ENCODE measurements at places on chromosomes 11 and 22.
A peak's percentile ranks its signal among the peaks of the same experiment; 100 is the strongest.

DNA sequence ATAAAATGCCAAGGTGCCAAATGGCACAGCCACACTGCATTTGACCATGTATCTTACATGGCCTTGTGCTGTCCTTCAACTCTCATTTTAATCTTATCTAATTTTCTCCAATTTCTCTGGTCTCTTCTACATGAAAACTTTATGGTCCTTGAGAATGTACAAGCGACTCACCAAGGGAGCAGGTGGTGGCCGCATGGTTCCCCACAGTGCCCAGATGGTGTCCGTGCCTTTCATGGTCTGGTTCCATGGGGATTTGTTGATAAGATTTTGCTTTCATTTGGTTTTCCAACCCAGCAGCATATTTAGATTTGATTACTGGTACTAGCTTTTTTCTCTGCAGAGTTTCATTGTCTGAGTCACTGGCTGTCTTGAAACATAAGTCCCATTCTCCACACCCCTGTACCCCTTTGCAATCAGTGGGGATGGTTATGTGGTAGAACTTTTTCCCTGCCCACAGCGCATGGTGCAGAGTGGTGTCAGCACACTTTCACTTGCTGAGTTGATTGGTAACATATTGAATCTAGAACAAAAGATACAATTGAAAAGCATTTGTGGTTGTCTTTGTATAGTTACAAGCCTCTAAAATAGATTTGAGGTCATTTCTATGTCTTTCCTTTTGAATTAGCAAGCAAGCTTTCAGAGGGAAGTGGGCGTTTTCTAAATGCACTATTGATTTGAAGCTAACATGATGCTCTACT, 24.1 kb downstream of the ZNRF3 start:
- no peak for DNase-seq

DNA sequence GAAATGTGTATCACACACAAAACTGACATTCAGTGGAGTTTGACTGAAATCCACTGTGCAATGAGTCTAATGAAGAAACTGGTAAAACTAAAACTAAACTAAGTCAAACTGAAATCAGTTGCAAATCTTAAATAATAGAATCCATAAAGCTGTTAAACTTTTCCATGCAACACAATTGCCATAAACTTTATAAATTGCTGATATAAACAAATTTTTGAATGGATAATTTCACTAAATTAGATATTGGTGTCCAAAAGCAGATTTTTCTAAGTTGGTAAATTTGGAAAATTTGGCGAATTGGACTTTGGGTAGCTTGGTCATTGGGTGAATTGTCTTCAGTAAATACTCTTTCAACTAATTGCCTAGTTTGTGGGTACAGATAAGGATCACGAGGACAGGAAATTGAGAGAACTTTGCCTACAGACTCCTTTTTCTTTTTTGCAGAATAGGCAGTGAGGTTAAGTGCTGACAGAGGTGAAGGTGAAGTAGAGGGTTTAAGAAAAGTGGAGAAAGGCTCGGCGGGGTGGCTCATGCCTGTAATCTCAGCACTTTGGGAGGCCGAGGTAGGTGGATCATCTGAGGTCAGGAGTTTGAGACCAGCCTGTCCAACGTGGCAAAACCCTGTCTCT, 12.8 kb downstream of the MRPL17 start:
- DNase-seq, result no peak

DNA sequence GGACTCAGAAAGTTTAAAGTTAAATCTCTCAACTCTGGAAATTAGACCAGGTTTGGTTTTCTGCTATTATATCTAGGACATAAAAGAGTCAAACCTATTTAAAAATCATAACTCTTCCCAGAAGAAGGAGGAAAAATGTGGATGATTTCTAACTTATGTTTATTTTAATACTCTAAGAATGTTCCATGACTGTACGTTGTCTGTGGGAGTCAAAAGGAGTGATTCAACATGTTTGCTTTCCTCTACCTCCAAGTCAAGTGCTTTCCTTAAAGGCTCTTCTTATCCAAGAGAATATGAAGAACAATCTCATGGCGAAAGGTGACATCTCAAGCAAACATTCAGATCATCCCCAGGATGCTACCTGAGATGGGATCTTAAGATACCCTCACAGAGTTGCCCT, 21.6 kb downstream of the OR51E1 start:
- DNase-seq, result no peak

DNA sequence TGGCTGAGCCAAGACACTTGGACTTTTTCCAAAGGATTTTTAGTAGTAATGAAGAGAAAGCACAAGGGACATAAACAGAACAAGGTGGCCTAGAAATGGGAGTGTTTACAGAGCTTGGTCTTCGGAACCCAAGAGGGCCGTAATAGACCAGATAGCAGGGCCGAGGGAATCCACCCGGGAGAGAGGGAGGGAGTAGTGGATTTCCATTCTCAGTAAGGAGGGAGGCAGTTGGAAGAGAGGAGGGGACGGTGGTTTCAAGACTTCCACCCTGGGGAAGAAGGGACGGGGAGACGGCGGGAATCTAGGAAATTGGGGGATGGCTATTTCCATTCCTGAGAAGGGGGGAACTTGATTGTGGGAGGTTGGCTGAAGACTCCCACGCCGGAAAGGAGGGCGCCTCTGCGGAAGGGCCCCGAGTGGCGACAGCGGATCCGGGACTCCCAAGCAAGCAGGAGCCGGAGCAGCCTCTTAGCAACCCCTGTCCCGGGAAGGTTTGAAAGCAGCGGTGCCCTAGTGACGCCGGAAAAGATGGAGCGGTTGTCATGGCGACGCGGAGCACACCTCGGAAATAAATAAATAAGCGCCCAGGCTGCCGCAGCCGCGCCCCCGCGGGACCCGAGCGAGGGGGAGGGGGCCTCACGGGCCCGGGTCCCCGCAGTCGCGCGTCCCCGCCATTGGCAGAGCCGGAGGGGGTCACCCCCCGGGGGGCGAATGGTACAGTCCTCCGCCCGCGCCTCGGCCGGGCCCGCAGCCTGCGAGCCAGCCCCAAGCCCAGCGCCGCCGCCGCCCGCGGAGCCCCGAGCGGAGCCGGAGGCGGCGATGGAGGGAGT, 31.6 kb downstream of the EIF3F start:
- peak; percentile 66 for DNase-seq

DNA sequence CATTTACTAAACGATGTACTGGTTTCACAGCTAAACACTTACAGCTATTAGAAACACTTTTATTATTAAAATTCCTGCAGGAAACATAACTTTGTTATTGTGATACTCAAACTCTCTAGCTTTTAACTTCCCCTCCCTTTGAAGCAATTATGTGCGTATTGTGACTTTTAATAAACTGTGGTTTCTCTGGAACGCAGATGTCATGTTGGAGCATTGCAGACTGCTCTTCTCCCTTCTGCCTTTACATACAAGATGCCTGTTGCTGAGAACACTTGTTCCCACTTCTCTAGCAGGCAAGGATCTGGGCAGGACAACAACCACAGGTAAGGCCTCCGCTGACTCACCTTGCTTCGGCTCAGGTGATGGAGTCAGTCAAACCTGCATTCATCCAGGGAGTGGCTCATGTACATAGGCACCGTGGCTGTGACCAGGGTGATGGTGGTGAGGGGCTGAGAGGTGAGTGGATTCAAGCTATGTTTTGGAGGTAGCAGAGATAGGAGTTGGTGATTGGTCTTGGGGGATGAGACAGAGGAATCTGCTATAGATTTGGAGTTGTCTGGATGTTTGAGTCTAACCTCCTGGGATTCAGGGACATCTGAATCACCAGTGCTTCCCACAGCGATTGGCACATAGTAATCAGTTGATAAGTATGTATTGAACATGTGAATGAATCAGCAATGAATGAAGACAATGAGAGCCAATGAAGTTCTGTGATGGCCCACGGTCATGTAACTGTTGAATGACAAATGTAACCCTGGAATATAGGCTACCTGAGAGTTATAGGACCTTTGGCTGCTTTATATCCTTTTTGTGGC, 106.0 kb downstream of the ADAMTS15 start:
- no peak for DNase-seq

DNA sequence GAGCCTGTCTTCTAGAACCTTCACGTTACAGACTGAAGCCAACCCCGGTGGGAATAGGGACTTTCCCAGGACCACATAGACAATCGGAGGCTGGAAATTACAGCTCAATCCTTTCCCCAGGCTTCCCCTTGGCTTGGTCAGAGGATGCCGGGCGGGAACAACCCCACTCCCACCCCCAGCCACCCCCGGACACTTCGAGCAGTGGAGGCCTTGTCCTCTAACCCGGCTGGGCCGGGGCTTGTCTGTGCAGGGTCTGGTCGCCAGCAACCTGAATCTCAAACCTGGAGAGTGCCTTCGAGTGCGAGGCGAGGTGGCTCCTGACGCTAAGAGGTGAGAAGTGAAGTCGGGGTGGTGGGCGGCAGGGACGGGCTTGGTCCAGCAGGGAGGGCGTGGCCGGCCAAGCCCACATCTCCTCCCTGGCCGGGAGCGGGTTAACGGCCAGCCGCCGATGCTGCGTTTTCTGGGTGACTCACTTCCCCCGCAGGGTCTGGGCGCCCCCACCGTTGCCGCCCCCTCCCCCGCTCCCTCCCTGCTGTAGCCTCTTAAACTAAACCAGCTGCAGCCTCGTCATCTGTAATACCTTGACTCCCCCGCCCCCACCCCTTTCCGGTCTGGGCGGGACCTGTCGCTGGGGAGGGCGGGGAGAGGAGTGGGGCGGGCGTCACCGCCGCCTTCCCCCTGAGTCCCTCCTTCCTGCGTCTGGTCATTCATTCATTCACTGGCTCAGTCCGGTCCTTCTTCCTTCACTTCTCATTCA, 1.5 kb downstream of the LGALS1 start:
- peak; percentile 92 for DNase-seq

GRCh38 chr11:60570970-60571369, 55.8 kb downstream of the MS4A13 start:
- DNase-seq, result no peak

DNA sequence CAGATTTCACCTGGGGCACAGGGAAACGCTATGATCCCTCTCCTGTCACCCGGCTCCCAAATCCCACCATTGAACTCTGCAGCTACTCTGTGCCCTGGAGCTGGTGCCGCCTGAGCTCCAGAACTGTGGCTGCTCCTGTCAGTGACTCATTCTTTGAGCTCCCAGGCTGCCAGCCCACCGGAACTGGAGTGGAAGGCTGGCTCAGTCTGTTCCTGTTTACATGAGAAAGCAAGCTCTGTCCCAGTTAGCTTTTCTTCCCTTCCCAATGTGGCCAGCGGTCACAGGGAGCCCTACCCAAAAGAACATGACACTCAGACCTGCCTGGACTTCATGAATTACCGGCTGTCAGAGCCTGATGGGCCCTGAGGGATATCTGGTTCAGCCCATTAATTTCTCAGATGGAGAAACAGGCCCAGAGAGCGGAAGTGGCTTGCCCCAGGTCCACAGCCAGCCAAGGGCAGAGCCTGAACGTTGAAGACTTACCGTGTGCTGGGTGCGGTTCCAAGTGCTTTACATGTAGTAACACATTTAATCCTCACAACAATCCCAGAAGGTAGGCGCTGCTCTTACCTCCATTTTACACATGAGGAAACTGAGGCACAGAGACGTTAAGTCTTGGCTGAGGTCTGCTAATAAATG, 23.8 kb upstream of the IGSF22 start:
- DNase-seq, result no peak

DNA sequence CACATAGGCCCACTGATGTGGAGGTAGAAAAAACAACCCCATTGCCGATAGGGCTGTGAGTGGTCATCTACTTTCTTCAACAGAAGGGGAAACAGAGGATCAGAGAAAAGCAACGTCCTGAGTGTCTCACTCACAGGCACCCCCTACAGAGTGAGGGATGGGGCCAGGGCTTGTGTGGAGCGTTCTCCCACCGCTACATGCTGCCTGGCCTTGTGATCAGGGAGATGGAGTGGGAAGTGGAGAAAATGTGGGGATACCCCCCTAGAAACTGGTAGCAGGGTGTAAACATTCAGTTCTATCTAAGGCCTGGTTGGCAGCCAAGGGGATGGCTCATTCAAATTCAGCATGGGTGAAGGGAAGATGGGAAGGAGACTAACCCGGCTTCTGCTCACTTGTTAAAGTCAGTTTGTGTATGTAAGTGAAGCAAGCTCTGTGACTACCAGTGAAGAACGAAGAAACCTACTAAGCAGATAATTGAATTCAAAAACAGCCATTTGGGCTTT, 73.0 kb upstream of the NAV2 start:
- DNase-seq, result no peak

- DNase-seq, result no peak
Observed at GRCh38 chr11:47410370-47411264, 2.2 kb downstream of the SLC39A13 start.

GRCh38 chr11:43577566-43578264, 102.8 kb upstream of the HSD17B12 start:
- no peak for DNase-seq

DNA sequence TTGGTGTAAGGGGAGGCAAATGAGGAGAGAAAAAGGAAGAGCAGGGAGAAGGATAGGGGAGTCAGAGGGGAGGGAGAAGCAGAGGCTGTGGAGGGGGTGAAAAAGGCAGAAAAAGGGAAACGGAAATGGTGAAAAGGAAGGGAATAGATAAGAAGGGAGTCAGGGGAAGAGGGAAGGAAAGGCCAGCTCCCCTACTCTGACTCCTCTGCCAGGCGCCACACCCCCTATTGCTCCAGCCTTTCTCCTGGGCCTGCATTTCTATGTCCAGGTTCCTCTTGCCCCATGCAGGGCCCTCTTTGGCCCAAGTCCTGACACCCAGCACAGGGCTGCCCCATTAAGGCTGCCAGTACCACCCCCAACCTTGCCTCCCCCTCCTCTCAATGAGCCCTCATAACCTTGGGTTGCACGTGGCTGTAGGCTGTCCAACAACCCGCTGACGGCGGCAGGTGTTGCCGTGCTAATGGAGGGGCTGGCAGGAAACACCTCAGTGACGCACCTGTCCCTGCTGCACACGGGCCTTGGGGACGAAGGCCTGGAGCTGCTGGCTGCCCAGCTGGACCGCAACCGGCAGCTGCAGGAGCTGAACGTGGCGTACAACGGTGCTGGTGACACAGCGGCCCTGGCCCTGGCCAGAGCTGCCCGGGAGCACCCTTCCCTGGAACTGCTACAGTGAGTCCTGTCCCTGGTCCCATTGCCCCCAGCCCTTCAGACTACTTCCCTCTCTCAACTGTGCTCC, 3.4 kb upstream of the NHERF4 start:
- no peak for DNase-seq
